ENCODE measurements at places on chromosomes 2 and 18.

DNA sequence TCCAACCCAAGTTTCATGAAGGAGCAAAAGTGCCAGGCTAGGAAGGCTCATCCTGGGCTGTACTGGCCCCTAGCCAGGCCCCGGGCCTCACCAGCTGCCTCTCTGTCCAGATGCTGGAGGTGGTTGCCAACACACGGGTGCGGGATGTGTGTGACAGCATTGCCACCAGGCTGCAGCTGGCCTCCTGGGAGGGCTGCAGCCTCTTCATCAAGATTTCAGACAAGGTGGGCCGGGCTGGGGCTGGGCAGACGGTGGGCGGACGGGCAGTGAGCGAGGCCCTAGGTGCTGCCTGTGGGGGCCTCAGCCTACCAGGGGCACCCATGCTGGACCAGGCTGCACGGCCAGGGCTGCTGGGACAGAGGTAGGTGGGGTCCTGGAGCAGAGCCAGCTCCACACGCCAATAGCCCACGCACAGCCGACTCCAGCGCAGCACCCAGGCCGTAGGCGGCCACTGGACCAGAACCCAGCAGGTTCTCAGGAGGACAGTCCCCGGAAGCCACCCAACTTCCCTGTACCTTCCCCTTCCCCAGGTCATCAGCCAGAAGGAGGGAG is 11.8 kb upstream of the GPR17 start:
- DNase-seq: no peak

GRCh38 chr2:200679535-200679934 is 93.7 kb downstream of the AOX1 start:
- no peak for DNase-seq

DNA sequence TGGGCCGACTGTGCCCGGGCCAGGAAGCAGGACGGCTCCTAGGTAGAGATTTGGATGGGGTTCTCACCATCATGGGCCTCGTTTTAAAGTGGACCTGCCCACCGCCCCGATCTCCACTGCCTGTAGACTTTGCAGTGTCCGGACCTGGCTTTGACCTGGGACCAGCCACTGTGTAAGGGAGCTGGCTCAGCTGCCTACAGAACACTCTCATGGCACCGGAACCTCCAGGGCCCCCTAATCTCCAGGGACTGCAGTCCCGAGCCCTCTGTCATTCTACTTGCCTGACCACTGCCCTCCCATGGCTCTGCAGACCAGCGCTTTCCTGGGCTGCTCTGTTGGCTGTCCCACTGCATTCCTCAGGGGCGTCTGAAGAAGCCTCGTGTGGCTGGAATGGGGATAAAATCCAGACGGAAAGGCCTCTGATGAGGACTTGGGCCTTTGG is 120.8 kb downstream of the GLI2 start:
- DNase-seq: no peak

DNA sequence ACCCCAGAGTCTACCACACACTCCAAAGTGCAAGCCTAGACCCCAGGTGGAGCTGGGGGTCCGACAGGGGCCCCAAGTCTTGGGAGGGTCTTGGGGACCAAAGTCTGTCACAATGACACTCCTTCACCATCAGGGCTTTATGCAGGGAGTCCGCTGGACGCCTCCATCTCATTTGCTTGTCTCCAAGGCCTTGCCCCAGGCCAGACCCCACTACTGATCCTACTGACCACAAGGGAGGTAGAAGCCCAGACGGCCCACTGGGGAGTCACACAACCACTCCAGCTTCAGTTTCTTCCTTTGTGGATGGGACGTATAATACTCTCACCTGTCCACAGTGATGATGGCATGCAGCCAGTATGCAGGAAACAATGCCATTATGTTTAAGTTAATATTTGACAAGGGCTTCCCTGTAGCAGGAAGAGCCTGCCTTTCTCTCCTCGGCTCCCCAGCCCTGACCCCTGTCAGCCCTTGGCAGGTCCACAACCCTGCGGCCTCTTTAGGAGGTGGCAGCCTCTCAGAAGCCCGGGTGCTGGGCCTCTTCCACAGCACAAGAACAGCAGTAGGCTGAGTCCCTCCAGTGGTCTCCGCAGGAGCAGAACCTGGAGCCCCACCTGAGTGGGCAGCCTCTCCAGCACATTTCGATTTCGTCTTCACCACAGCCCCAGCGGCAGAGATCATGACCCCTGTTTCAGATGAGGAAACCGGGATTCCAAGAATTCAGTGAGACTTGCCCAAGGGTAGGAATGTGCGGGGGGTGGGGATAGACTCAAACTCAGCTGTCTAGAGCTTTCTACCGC is 6.5 kb downstream of the BIN1 start:
- DNase-seq: no peak

- no peak for DNase-seq
Observed at GRCh38 chr18:10948421-10948820, 200.9 kb downstream of the PIEZO2 start.

DNA sequence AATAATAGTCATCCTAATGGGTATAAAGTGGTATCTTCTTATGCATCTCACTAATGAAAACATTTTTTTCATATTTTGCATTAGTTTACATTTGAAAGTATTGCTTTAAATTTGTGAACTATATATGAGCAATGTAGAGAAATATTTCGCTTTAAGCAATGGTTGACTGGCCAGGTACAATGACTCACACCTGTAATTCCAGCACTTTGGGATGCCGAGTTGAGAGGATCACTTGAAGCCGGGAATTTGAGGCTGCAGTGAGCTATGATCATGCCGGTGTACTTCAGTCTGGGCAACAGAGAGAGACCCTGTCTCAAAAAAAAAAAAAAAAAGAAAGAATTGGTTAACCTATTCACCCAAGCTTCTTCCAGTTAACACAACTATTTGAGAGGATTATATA is 15.1 kb downstream of the ZCCHC2 start:
- DNase-seq: no peak

DNA sequence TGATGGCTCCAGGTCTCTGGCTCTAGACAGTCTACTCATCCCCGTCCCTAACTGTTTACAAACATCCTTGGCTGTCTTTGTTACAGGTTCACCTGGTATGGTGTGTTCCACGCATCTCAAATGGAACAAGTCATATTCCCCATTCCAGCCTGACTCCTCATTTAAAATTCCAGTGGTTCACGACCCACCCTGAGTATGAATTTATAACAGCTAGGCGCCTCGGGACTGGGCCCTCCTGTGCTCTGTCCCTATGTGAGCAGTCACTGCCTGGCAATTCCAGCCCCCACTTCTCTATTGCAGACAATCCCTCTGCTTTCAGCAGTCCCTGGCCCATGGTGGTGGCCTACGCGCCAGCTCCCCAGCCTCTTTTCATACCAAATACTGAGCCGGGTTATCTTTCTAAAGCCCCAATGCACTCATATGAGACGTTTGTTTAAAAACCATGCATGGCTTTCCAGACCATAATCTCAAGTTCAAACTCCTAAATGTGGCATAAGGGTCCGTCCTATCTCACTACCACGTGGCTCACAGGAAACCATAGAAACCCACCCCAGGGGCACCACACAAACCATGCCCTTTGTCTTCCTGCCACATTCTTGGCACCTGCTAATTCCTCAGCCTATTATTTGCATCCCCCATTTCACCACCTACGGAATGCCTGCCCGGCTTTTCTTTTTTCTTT is 1.6 kb downstream of the SERPINB8 start:
- no peak for DNase-seq

- peak; percentile 36 for DNase-seq
Observed at GRCh38 chr2:54903736-54904554, 146.3 kb downstream of the RTN4 start.

DNA sequence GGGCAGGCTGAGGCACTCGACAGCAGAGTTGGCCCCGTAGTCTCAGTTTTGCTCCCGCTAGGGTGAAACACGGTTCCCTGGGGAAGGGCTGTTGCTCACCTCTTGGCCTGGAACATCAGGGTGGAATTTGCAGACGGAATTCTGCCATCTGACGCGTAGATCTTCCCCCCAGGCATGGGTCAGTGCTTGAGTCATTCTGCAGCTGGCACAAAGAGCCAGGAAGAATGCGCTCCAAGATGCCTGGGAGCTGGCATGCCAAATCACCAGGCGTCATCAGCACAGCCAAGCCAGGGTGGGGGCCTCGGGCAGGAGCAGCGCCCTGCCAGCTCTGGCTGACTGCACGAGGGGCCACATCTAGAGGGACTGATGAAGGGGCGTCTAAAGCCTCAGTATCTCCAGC is 42.7 kb downstream of the ODC1 start:
- no peak for DNase-seq

- no peak for DNase-seq
Observed at GRCh38 chr2:37307500-37307899, 17.1 kb downstream of the PRKD3 start.

GRCh38 chr2:234446404-234447076 is 50.3 kb downstream of the ARL4C start:
- DNase-seq: peak; percentile 65

DNA sequence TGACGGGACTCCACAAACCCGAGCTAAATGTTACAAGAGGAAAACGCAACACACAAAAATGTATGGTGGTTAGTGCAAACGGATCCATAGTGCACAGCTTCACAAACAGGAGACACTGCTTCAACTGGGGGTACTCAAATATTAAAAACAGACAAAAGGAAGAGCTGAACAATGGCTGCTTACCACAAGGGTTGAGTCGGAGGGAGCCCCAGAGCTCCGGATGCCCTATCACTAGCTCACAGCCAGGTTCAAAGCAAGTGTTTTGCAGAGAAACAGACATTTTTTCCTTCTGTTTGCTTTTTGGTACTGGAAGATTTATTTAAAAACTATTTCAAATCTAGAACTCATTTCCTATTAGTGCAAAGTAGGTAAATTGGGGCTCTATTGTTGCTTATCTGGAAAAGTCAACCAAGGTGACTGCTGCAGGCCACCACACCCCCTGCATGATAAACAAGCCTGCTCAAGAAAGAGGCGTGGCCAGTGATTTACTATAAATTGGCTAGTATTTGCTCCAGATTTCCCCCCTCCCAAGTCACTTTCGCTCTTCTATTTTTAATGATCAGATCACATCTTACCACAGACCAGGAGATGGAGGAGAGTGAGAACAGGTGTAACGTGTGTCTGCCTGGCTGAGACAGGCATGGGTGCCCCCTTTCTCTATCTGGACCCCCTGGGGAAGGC is 46.5 kb downstream of the ZAP70 start:
- no peak for DNase-seq

- DNase-seq: no peak
Observed at GRCh38 chr2:102603904-102604303, 15.4 kb upstream of the SLC9A2 start.

DNA sequence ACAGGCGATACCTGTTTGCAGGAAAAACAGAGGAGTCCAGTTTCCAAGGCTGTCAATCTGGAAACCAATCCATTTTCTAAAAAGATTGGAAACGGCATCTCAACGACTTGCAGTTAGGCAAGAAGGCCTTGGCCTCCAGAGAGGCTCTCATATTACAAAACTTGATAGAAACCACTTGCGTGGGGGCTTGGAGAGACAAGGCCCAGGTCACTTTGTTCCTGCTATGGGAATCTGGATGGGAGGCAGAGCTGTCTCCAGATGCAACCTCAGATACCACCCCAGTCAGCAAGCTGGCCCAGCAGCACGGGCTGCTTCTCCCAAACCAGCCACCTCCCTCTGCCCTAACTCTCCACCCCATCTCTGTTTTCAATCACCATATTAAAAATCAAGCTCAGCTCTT is 298.8 kb downstream of the TNS1 start:
- DNase-seq: no peak

GRCh38 chr2:8659092-8659734 is 22.6 kb upstream of the ID2 start:
- DNase-seq: no peak

GRCh38 chr2:224586127-224586695 is 1.0 kb upstream of the CUL3 start:
- DNase-seq: no peak

GRCh38 chr2:16626497-16626896 is 39.1 kb downstream of the CYRIA start:
- no peak for DNase-seq

GRCh38 chr2:222964376-222965031 is 87.5 kb upstream of the KCNE4 start:
- no peak for DNase-seq

DNA sequence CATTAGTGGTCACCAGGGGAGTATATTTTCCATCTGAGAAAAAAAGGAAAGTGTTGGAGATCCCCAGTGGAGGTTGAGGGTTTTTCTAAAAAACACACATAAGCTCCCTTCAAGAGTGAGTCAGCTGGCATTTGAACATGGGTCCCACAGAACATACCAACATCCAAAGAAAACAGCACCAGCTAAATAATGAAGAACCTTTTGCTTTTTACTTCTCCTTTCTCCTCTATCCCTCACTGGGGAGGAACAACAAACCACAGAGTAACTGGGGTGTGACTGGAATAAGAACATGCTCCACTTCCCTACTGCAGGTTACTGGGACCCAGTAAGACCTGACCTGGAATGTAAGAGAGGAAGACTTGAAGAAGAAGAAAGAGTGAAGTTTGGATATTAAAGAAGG is 56.5 kb upstream of the RAPH1 start:
- no peak for DNase-seq

- DNase-seq: no peak
Observed at GRCh38 chr2:33730193-33730592, 131.1 kb upstream of the FAM98A start.

- DNase-seq: no peak
Observed at GRCh38 chr2:65033178-65033577, 23.0 kb upstream of the CEP68 start.

GRCh38 chr2:45210462-45211195 is 201.4 kb upstream of the SIX2 start:
- DNase-seq: no peak

DNA sequence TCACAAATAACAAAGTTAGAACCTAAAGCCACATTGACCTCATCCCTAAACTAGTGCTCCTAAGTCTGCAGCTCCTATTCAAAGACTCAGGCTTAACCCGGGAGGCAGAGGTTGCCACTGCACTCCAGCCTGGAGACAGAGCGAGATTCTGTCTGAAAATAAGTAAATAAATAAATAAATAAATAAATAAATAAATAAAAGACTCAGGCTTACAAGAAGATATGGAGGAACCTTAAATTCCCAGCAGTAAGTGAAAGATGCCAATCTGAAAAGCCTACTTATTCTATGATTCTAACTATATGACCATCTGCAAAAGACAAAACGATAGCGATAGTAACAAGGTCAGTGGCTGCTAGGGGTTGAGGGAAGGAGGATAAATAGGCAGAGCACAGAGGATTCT is 101.7 kb downstream of the DDX1 start:
- DNase-seq: no peak

GRCh38 chr2:151771599-151772358 is 37.5 kb upstream of the NEB start:
- DNase-seq: no peak

GRCh38 chr2:238231251-238231793 is 8.5 kb downstream of the HES6 start:
- peak; percentile 69 for DNase-seq

GRCh38 chr2:145186303-145186702 is 666.4 kb upstream of the ZEB2 start:
- DNase-seq: no peak

DNA sequence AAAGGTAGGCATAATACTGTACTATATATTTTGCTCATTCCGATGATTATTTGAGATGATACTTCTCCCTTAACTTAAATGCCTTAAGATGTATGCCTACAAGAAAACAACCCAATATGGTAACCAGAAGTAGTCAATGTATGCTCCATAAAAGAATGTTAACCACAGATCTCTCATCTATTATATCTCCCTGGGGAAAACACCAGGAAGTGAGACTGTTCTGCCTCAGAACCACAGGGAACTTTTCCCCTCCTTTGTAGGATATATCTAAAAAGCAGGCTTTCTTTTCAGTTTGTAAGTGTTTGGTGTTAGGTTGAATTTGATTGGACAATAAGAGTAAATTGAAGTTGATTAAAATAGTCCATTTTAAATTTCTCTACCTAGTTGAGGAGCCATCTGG is 1160.5 kb upstream of the NXPH2 start:
- no peak for DNase-seq

GRCh38 chr18:22159014-22159413 is 10.4 kb upstream of the GATA6 start:
- DNase-seq: no peak

- DNase-seq: no peak
Observed at GRCh38 chr2:24793761-24794435, 673 bp downstream of the CENPO start.

All from stimulated activated CD4-positive, alpha-beta T cell treated with anti-CD3 and anti-CD28 coated beads, Interleukin-4, amount 100 ng/mL, for 48 hours (primary cell).